Fibroblast of skin of back (primary cell): ENCODE measurements at places on chromosomes 5 and 9.

DNA sequence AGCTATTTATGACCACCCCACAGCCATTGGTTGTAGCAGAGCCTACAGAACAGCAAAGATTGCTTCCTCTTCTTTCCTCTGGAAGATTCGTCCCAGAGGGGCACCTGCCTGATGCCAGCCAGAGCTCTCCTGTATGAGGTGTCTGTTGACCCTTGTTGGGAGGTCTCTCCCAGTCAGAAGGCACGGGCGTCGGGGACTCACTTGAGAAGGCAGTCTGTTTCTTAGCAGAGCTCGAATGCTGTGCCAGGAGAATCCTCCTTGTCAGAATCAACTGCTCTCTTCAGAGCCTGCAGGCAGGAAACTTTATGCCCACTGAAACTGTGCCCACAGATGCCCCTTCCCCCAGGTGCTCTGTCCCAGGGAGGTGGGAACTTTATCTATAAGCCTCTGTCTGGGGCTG lies 479.5 kb upstream of the IZUMO3 start:
- DNase-seq = no peak

GRCh38 chr5:180522330-180522729 lies 28.2 kb downstream of the CNOT6 start:
- DNase-seq = peak; percentile 14

DNA sequence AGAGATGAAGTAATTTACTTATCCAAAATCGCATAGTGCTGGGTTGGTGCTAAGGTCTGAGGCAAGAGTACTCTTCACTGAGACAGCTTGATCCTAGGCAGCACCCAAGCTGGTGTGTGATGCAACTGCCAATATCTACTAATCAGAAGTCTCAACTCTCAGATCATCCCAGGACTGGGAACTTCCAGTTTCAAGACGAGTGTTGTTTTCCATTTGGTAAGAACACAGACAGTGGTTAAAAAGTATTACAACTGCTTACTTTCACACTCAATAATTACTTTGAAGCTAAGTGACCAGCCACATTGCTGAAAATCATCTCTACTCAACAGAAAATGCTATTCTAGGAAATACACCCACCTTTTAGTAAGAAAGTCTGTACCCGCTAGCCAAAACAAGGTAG lies 45.3 kb downstream of the FBXW11 start:
- no peak for DNase-seq

GRCh38 chr9:127245637-127246164 lies 18.9 kb upstream of the GARNL3 start:
- no peak for DNase-seq

DNA sequence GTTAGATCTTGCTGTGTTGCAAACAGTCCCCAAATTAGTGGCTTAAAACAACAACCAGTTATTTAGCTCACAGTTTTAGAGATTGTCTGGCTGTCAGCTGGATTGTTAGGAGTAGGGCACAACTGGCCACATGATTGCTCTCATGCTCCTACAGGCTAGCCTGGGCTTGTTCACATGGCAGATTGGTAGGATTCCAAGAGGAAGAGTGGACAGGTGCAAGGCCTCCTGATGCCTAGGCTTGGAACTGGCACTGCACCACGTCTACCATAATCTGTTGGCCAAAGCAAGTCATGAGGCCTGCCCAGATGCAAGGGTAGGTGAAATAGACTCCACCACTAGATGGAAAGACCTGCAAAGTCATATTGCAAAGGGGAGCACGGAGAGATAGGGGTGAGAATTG lies 76.4 kb downstream of the ACER2 start:
- DNase-seq = no peak

DNA sequence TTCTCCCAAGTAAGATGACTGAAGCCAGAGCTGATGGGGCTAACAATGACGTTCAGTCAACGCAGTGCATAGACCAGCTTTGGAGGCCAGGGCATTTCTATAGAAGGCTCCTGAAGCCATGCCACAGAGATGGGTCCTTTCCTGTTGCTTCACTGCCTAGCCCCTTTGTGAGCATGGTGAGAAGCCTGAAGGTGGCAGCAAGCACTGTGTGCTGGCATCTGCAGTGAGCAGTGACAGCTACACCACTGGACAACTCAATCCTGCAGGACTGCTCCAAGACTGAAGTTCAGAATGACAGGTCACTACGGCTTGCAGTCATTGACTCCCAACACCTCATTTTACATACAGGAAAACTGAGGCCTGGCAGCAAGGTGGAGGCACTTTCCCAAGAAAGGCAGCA lies 229.0 kb downstream of the TSSK1B start:
- DNase-seq = no peak

GRCh38 chr5:178177569-178177968 lies 9.6 kb downstream of the GMCL2 start:
- DNase-seq = no peak

DNA sequence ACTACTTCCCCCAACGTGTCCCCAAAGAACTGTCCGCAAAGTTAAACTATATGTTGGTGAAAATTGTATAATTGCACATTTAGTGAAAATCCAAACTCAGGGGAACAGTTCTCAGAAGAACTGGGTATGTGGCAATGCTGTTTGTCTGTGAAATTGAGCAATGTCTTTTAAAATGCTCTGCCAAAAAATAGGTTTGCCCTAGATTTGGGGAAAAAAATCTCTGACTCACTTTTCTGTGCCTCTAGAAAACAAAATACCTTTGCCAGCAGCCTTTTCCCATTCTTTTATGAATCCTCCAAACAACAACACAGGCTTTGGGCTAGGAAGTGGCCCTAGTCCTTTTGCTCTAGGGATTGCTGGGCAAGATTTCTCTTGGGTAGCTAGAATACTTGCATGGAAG lies 37.4 kb upstream of the ZNF608 start:
- no peak for DNase-seq

- DNase-seq = no peak
Measured at GRCh38 chr5:77016962-77017361, 13.2 kb upstream of the AGGF1 start.

DNA sequence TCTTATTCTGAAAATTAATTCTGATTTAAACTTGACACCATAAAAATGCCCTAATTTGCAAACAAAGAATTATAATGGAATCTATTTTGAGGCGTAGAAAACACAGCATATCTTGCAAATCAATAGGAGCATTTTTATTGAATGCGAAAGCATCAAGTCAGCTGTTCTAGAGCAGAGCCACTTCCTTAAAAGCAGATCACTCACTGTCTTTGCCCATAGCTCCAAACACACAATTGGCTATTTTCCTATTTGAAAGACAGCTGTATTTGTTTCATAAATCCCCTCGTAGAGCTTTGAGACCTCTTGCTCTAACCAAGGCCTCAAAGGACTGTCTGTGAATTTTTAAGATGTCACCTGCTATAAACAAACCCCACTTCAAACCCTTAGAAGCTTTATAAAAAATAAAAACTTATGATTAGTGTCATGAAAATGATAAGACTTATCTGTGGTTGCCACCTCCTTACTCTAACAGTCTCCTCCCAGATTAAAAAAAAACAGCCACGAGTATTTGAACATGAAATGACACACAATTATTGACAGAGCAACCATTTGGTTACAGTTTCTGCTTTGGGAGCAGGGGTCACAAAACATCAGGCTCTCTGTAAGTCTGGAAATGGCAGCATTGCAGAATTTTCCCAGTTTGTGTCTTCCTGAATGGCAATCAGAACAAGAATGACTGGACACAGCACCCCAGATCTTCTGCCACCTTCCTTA lies 75.6 kb upstream of the RASEF start:
- no peak for DNase-seq

- DNase-seq = peak; percentile 89
Measured at GRCh38 chr5:159184858-159185381, 24.4 kb downstream of the RNF145 start.

DNA sequence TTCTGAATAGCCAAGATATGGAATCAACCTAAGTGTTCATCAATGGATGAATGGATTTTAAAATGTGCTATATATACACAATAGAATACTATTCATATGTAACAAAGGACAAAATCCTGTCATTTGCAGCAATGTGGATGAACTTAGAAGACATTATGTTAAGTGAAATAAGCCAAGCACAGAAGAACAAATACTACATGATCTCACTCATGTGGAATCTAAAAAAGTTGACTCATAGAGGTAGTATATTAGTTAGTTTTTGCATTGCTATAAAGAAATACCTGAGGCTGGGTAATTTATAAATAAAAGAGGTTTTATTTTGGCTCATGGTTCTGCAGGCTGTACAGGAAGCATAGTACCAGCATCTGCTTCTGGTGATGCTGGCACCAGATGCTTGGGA lies 8.1 kb downstream of the CATSPER3 start:
- DNase-seq = no peak

GRCh38 chr5:81830596-81830995 lies 79.7 kb upstream of the SSBP2 start:
- no peak for DNase-seq

GRCh38 chr5:8829323-8830029 lies 716.4 kb downstream of the SEMA5A start:
- peak; percentile 99 for DNase-seq
